Stimulated activated CD8-positive, alpha-beta memory T cell treated with anti-CD3 and anti-CD28 coated beads, Interleukin-2, amount 100 ng/mL, for 1 hour (primary cell): ENCODE measurements at places on chromosomes 12 and 14.

DNA sequence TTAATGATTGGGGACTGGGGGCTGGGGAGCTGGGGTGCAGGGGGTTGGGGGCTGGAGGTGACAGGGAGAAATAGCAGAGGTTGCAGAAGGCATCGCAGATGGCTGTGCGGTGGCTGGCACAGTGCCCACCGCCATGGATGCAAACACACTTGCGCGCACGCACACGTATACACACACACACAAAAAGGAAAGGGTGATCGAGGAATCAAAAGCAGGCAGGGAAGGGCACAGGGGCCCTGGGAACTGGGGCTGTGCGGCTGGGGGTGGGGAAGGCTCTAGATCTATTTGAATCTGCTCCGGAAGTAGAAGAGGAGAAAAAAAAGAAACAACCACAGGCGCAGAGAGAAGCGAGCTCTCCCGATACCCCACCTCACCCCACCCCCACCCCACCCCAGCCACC, 39.4 kb downstream of the ZFHX2 start:
- DNase-seq: no peak

DNA sequence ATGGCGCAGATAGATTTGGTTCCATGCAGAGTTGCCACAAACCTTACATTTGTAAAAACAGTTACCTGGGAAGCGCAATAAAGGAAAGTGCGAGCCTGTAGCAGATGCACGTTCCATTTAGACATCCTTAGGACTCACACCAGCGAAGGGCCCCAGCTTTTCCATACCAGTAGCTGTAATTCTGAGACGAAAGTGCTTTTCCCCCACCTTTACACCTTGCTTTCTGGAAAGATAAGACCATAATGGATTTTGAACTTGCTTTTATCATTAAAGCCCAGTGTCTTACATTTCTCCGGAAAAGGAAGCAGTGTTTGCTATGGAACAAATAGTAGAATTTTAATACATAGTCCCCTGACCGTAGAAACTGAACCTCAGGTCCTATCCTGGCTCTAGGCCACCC, 616 bp upstream of the CCDC77 start:
- no peak for DNase-seq

GRCh38 chr12:11650286-11651281, 1.1 kb downstream of the ETV6 start:
- DNase-seq: no peak

DNA sequence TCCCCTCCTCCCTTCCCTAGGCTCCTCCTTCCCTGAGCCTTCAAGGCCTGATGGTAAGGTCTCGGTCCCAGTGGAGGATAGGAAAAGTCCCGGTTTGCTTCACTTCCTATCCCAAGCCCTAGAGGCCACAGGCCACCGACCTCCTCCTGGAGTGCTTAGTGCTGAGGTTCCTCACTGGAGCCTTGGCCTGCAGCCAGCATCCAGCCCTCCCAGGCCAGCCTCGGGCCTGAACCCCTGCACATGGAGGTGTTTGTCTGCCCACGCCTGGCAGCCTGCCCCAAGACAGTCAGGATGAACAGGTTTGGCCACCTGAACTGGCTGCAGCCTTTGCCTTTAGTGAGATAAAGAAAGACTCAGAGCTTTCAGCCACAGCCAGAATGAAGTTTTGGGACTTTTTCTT, 15.8 kb upstream of the KRT7 start:
- DNase-seq: no peak

GRCh38 chr12:116159175-116159574, 118.3 kb downstream of the MED13L start:
- DNase-seq: no peak

DNA sequence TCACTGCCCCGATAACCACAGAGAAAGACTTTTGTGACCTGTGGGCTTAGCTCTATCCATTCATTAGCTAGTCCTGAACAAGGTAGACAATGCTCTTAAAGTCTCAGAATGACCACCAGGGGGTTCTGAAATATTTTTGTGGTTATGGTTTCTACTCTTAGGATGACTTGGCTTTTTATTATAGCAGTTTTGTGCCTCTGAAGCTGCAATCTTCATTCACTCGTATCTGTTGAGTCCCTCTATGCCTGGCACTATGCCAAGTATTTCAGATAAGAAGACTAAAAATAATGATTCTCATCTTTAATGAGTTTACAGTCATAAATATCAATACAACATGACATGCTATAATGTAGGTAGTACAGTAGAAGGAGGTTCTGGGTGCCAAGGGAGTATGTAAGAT, 130.8 kb upstream of the TRHDE start:
- DNase-seq: no peak

DNA sequence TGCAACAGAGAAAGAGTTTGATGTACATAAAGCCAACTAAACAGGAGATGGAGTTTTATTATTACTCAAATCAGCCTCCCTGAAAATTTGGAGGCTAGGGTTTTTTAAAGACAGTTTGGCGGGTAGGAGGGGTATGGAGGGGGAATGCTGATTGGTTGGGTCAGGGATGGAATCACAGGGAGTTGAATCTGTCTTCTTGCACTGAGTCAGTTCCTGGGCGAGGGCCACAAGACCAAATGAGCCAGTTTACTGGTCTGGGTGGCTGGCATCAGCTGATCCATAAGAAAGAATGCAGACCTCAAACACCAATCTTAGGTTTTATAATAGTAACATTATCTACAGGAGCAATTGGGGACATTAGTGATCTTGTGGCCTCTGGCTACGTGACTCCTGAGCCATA, 64.9 kb downstream of the RIN3 start:
- DNase-seq: no peak

GRCh38 chr12:44930972-44931600, 55.0 kb upstream of the NELL2 start:
- DNase-seq: no peak

- DNase-seq: no peak
Observed at GRCh38 chr12:111773801-111774551, 7.2 kb downstream of the ALDH2 start.

GRCh38 chr12:29921307-29921706, 137.6 kb upstream of the TMTC1 start:
- DNase-seq: no peak

DNA sequence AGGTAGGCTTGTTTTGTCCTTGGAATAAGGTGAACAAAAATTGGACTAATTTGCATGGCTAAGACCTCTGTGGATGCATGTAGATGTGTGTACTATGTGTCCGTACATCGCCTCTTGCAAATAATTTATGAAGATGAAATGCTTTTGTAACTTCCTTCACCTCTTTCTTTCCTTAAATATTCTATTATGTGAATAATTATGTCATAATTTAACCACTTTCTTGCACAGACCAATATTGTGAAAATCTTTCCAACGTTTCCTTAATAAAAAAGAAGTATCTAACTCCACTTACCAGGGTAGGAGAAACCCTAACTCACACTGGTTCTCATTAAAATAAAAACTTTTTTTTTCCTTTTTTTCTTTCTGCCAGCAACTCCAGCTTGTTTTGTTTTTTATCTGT, 4.0 kb downstream of the NANOG start:
- DNase-seq: no peak

DNA sequence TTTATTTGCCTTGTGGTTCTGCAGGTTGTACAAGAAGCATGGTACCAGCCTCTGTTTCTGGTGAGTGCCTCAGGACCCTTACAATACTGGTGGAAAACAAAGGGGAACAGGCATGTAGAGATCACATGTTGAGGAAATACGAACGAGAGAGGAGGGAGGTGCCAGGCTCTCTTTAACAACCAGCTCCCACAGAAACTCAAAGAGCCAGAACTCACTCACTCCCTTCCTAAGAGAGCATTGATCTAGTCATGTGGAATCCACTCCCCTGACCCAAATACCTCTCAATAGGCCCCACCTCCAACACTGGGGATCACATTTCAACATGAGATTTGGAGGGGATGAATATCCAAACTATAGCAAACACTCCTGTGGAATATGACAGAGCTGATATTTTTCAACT, 938.0 kb downstream of the GALC start:
- DNase-seq: no peak

GRCh38 chr12:44286821-44287505, 451.1 kb downstream of the TMEM117 start:
- DNase-seq: no peak

DNA sequence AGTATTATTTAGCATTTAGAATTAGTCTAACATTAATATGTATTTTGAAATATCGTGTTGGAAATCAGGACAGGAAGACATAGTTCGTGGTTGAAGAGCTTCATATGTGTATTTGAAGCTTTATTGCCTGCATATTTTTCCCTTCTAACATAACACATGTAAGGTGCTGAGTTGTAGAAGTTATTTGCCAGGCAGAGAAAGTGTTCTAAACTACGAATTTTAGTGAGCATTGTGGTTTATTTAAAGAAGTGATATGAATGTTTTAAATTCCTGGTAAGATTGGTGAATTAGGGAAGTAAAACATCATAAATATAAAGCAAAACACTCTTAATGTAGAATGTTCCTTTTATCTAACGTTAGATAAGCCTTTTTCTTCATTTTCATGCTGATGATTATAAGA, 2.5 kb downstream of the RASSF3 start:
- no peak for DNase-seq

- DNase-seq: no peak
Observed at GRCh38 chr12:113581342-113581741, 109.7 kb upstream of the LHX5 start.

DNA sequence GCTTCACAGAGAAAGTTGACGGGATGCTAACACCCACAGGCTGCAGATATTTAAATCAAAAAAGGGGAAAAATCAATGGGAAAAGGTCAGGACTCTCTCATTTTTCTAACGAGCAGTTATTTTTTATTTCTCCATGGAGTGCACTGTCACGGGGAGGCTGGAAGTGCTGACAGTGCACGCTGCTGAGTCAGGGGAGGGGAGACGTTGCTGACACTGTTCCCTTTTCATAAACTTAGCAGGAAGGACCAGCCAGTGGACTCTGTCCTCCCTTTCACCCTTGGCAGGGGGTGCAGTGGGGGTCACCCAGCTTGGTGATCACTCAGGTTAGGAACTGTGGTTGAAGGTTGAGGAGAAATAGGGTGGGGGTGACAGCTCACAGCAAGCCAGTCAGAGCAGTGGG, 65.6 kb upstream of the FUT8 start:
- no peak for DNase-seq

- no peak for DNase-seq
Observed at GRCh38 chr14:36939265-36939664, 233.1 kb downstream of the SLC25A21 start.

- no peak for DNase-seq
Observed at GRCh38 chr12:32595251-32595650, 83.8 kb upstream of the DNM1L start.
